Activated CD8-positive, alpha-beta T cell treated with anti-CD3 and anti-CD28 coated beads, Interleukin-2, amount 10 ng/mL, durations not matched to agents 7 days and 5 days (primary cell): ENCODE measurements at places on chromosomes 7 and 10. TPM values are rescaled to one million over a fixed set of nuclear protein-coding genes. Genes with fewer than 3 reads are reported as not detected.

NSUN6 gene
- total RNA-seq: 21.2 TPM

MYOF gene
- total RNA-seq: 0.37 TPM

DNA sequence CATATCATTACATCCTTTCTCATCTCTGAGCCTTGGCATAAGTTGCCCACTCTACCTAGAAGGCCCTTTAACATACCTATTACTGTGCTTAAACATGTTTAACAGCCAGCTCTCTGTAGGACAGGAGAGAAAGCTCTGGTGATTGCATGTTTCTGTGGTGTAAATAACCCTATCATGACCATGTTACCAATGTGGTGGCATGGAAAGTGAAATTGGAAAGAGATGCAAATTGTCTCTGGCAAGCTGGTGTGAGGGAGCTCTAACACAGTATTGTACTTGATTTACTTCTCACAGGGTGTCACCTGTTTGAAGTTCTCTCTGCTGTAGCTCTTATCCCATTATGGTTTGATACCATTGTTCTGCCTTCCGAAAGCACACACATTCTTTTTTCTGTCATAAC is 231.8 kb upstream of the DKK1 start:
- no peak overlapping the region for H3K4me3 ChIP-seq
- no peaks in the 10 kb centered on the region for H3K4me1 ChIP-seq
- H3K36me3 ChIP-seq: no peaks in the 10 kb centered on the region

- peaks cover 22% of the 10 kb centered on the region for H3K4me1 ChIP-seq
- H3K27ac ChIP-seq: no peak overlapping the region
- peak; percentile 76 for DNase-seq
- no peak overlapping the region for H3K4me3 ChIP-seq
Observed at GRCh38 chr7:44477063-44477830, 13.2 kb downstream of the NUDCD3 start.

DNA sequence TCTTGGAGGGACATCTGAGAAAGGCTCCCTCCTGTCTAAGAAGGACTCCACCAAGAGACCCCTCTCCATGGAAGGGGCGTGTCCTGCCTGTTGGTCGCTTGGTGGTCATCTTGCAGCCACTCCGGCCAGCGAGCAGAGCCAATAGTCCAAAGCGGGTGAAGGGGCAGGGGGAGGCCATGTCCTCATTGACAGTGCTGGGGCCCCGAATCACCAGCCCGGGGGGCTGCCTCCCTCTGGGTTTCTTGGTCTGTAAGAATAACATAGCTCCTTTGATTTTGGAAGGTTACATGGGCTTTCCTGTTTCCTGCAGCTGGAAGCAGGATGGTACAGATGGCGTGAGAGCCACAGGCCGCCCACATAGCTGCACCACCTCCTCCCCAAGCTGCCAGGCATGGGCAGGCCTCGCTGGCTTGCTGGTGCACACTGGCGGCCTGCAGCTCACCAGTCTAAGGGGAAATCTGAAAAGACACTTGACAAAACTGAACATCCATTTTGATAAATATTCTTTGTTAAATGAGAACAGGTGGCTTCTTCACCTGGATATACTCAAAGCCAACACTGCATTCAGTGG is 105.8 kb downstream of the ARHGAP22 start:
- H3K27me3 ChIP-seq: peaks cover 3% of the 10 kb centered on the region
- no peaks in the 10 kb centered on the region for H3K36me3 ChIP-seq
- H3K4me1 ChIP-seq: peaks cover 10% of the 10 kb centered on the region
- H3K27ac ChIP-seq: no peak overlapping the region

DNA sequence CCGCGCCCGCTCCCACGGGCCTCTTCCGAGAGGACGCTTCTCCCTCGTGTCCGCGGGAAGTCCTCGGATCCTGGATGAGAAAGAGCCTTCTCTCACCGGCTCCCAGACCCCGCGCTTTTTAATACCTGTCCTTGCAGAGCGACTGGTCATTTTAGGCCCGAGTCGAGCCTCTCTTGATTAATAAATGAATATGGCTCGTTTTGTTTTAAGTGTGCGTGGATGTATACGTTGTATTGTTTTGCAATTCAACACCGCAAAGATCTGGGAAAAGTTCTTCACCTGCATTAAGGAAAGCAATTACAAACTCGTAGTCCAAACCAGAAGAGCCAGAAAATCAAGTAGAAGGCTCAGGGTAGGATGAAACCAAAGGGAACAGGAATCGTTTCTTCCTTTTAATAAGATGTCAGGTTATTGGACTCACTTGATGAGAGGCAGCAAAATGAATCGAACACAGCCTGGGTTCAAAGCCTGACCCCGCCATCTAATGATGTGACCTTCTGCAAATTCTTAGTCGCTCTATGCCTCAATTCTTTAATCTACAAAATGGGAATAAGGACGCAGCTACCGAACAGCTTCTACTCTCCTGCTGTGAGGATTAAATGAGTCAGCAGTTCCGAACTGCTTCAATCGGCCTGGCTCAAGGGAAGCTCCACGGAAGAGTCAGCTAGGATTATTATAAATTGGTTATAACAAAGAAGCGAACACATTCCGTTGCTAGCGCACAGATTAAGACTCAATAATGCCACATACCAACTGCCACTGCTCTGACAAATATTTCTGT is 277.8 kb upstream of the NEBL start:
- H3K27me3 ChIP-seq: peaks cover 47% of the 10 kb centered on the region
- no peaks in the 10 kb centered on the region for H3K36me3 ChIP-seq
- peaks cover 5% of the 10 kb centered on the region for H3K4me1 ChIP-seq
- DNase-seq: no peak

GRCh38 chr7:44893710-44894234 is 8.4 kb upstream of the PURB start:
- no peak overlapping the region for H3K27ac ChIP-seq
- H3K4me1 ChIP-seq: peaks cover 27% of the 10 kb centered on the region
- H3K4me3 ChIP-seq: no peak overlapping the region
- DNase-seq: no peak

- no peak for DNase-seq
- H3K4me3 ChIP-seq: peak overlapping the region; percentile 13
Observed at GRCh38 chr7:140402178-140402835, 1.6 kb upstream of the RAB19 start.

DNA sequence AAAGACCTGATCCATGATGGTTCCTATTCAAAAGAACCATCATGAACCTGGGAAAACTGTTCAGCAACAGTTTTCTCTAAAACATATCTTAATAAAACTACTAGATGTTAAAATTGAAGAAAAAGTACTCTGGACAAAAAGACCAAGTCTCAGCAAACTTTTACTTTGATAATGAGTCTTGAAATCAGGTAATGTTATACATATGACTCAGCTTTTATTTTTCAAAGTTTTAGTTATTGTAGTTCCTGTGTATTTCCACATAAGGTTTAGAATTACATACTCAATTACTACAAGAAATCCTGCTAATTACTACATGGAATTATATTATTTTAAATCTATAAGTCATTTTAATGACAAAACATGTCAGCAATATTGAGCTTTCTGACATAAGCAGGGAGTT is 42.2 kb downstream of the ZNF33B start:
- H3K27ac ChIP-seq: no peak overlapping the region
- H3K36me3 ChIP-seq: peaks cover 73% of the 10 kb centered on the region
- no peaks in the 10 kb centered on the region for H3K27me3 ChIP-seq
- no peak overlapping the region for H3K4me3 ChIP-seq
- no peaks in the 10 kb centered on the region for H3K4me1 ChIP-seq

DNA sequence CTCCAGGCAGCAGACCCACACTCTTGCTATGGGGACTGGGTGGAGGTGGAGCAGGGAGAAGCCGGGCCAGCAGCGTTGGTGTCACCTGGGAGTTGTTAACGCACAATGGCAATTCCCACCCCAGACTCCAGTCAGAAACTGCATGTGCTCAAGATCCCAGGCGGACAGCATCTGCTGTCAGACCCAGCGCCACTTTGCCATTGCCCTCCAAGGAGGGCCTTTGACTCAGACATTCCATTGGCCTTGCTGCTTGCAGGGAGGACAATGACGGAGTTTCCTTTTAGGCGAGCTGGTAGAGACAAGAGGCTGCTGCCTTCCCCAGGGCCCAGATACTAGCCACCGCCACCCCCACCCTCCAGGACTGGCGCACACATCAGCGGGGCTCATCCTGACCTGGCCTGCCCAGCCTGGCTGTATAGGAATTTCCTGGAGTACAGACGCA is 34.5 kb downstream of the ZNF775 start:
- no peak for DNase-seq
- no peaks in the 10 kb centered on the region for H3K27me3 ChIP-seq
- H3K27ac ChIP-seq: no peak overlapping the region

DNA sequence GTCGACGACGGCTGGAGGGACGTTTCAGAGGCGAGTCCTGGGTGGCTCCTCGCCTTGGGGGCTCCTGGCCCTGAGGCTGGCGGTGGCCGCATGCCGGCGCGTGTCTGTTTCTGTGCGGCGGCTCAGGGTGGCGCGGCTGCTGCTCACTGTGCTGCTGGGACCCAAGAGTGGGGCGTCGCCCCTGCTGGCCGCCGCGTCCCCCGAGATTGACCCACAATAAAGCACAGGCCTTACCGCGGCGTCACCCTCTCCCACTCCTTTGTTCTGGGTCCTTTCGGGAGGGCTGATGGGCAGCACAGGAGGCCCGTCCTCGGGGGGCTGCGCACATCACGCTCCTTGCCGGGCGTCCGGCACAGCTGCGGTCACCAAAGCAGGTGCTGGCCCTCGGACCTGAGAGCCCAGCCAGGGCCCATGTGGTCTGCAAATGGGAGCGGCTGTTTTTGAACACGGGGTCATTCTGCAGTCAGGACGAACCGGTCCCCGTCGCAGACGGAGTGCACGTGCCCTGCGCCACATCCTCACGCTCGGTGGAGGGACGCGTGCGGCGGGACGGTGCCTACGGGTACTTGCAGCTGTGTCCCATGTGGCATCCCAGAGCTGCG is 19.2 kb downstream of the GET4 start:
- no peak for DNase-seq
- no peaks in the 10 kb centered on the region for H3K4me1 ChIP-seq
- H3K27ac ChIP-seq: no peak overlapping the region

GRCh38 chr10:116637830-116638229 is 17.1 kb downstream of the PNLIPRP2 start:
- H3K36me3 ChIP-seq: no peaks in the 10 kb centered on the region
- no peak overlapping the region for H3K4me3 ChIP-seq
- peaks cover 13% of the 10 kb centered on the region for H3K27me3 ChIP-seq
- H3K27ac ChIP-seq: no peak overlapping the region
- no peaks in the 10 kb centered on the region for H3K4me1 ChIP-seq

- DNase-seq: no peak
- no peak overlapping the region for H3K4me3 ChIP-seq
- no peak overlapping the region for H3K27ac ChIP-seq
- peaks cover 10% of the 10 kb centered on the region for H3K27me3 ChIP-seq
Observed at GRCh38 chr7:70288781-70289456, 690.6 kb downstream of the AUTS2 start.
